Stimulated activated CD8-positive, alpha-beta memory T cell treated with anti-CD3 and anti-CD28 coated beads, Interleukin-7, amount 100 ng/mL, for 24 hours (primary cell): ENCODE measurements at places on chromosomes 2 and 18.

GRCh38 chr2:55518841-55519165 is 715 bp upstream of the CFAP36 start:
- DNase-seq, result no peak

DNA sequence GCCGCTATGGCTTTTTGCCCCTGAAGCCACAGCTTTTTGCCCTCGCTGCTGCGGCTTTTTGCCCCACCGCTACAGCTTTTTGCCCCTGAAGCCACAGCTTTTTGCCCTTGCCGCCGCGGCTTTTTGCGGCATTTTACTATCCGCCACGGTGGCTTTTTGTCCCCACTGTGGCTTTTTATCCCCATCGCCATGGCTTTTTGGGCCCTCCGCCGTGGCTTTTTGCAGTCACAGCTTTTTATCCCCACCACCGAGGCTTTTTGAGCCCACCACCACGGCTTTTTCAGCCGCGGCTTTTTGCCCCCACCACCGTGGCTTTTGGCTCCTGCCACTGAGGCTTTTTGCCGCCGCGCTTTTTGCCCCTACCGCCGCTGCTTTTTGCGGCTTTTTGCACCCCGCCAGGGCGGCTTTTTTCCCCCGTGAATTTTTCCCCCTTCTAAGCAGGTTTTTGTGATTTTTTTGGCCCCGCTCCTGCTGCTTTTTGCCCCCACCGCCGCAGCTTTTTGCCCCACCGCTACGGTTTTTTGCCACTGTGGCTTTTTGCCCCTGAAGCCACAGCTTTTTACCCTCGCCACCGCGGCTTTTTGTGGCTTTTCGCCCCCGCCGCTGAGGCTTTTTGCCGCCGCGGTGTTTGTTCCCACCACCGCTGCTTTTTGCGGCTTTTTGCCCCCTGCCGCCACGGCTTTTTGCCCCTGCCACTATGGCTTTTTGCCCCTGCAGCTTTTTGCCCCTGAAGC is 2797.2 kb upstream of the TEKT4 start:
- no peak for DNase-seq

GRCh38 chr18:59039449-59039848 is 100.2 kb upstream of the SEC11C start:
- no peak for DNase-seq

DNA sequence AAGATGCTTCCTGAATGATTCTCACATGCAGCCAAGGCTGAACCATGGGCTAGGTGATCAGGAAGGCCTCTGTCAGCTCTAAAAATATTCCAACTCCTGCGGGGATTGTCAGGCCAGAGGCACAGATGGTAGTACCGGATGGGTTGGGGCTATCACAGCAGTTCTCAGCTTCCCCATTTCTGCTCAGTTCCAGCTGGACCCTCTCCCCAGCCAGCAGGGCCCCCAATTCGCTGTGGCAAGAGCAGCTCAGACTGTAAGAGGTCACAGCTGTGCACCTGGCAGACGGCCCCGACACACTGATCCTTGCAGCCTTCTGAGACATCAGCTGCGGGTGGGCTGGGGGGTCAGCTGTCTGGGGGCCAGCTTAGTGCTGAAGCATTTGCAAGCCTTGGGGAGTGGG is 43.6 kb upstream of the TCF7L1 start:
- no peak for DNase-seq

DNA sequence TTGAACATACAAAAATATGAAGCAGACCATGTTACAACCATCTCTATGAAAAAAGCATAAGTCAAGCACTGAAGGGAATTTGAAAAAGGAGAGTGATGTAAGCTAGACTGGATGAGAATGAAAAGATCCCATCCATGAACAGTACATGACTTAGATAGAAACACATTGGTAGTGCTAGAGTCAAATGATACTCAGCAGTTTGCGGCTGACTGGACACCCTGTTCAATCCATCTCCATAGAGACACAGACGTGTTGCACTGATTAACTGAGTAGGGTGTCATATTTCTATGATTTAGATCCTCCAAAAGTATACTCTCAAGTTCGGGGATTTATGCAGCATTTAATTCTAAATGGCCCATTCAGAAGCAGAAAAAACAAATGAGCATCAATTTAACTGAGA is 674.3 kb upstream of the NRXN1 start:
- no peak for DNase-seq

GRCh38 chr2:65045651-65046050 is 10.6 kb upstream of the CEP68 start:
- no peak for DNase-seq

DNA sequence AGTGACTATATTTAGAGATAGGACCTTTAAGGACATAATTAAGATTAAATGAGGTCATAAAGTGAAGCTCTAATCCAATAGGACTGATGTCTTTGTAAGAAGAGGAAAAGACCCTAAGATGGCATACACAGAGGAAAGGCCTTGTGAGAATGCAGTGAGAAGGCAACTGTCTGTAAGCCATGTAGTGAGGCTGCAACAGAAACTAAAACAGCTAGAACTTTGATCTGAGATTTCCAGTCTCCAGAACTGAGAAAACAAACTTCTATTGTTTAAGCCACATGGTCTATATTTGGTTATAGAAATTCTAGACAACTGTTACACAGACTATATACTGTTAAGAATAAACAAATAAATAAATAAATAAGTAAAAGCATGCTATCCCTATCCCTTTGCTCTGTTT is 276.8 kb downstream of the CNTNAP5 start:
- no peak for DNase-seq

DNA sequence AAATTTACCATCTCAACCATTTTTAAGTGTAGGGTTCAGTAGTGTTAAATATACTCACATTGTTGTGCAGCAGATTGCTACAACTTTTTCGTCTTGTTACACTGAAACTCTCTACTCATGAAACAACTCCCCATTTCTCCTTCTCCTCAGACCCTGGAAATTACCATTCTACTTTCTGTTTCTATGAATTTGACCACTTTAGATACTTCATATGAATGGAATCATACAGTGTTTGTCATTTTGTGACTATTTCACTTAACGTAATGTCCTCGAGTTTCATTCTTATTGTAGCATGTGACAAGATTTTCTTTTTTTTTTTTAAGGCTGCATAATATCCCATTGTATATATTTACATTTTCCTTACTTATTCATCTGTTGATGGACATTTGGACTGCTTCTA is 203.8 kb downstream of the PLCL1 start:
- DNase-seq, result no peak

GRCh38 chr2:160429248-160430000 is 64.2 kb downstream of the RBMS1 start:
- no peak for DNase-seq

DNA sequence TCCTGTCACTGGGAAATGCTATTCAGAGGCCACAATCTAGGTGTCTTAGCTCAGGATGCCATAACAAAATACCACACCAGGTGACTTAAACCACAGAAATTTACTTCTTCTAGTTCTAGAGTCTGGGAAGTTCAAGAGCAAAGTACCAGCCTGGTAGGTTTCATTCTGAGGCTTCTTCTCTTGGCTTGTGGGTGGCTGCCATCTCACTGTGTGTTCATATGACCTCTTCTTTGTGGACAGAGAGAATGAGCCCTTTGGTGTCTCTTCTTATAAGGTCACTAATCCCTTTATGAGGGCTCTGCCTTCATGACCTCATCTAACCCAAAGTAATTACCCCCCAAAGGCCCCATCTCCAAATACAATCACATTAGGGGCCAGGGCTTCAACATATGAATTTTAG is 57.3 kb downstream of the RHOB start:
- no peak for DNase-seq

GRCh38 chr2:229627728-229628127 is 86.6 kb downstream of the DNER start:
- no peak for DNase-seq

- no peak for DNase-seq
These were observed 8.2 kb downstream of the FBXO15 start for GRCh38 chr18:74139411-74139810.

DNA sequence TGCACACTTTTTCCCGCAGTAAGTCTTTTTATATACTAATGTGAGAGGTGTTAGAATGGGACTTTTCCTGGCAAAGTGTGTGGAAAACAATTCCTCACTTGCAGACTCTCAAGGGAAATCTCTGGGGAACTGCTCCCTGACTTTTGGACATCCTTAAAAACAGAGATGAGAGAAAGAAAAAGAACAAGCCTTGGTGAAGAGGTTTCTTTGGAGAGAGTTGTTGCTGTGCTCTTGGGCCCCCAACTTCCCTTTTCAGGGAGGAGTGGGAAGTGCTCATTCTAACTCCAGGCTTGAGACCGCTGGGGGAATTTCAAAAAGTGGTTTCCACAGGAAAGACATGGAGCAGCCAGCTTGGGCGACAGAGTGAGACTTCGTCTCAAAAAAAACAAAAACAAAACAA is 142.6 kb upstream of the SPRED2 start:
- no peak for DNase-seq

GRCh38 chr2:10613263-10613662 is 76.5 kb downstream of the NOL10 start:
- DNase-seq, result no peak

DNA sequence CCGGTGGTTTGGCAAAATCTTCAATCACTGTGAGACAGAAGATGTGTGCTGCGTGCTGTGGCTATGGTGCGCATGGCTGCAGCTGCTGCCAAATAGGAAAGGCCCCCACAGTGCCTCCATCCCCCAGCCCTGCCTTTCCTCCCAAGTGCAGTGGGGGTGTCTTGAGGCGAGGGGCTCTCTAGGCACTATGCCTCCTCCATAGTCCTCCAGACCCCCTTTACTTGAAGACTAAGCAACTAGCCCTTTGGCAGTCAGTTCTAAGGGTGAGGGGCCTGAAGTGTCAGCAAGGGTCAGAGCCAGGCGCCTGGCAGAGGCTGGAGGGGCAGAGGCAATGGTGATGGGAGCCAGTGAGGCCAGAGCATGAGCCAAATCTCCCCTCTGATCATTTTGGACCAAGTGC is 13.6 kb upstream of the TMEM185B start:
- DNase-seq, result no peak

- DNase-seq, result no peak
These were observed 9.6 kb downstream of the RRM2 start for GRCh38 chr2:10132043-10132575.

GRCh38 chr2:238124488-238125126 is 13.9 kb upstream of the KLHL30 start:
- no peak for DNase-seq

DNA sequence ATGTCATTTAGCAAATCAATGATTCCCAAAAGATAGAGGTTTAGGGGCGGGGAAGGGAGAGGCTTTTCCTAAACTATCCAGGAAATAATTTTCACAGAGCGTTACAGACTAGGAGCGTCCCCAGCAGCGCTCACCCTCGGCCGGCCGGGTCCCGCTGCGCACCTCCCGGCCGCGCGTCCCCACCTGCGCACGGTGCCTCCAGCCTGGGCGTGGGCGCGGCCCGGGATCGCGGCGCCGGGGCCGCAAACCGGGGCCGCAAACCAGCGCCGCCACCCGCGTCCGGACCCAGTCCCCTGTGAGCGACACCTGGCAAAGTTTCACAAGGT is 684 bp upstream of the ZCCHC2 start:
- no peak for DNase-seq

DNA sequence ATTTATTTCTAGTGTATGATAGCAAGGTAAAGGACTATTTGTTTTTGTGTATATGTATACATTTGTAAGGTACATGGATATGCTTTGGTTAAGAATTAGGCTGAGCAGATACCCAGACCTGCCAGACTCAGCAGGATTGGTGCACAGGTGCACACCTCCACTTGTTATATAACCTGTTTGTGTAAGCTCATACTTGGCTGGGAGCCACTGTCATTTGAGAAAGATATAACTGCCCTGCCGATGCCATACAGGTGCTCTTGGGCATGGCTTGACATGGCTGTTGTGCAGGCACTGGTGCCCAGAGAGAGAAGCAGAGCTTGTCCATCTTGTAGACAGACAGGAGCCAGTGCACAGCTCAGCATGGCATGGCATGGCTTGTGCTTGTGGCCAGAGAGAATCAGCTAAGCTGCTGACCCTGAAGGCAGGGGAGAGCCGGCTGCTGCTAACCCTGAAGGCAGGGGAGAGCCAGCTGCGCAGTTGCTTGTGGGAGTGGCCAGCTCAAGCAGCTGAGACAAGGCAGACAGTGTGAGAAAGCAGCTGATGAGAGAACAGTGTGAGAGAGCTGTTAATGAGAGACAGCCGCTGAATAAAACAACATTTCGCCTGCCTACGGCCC is 136.5 kb downstream of the RNF144A start:
- no peak for DNase-seq

DNA sequence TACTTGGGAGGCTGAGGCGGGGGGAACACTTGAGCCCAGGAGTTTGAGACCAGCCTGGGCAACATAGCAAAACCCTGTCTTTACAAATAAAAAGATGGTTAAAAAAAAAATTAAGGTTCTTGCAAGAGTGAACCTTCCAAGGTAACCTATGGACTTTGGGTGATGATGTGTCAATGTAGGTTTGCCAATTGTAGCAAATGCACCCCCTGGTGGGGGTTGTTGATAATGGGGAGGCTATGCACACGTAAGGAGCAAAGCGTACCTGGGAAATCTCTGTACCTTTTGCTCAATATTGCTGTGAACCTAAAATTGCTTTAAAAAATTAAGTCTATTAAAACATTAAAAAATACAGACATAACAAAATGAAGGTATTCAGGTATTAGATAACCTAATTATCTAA is 70.4 kb downstream of the CWC22 start:
- DNase-seq, result no peak
